ENCODE measurements at places on chromosomes 4 and X.

GRCh38 chr4:1979477-1980196 is 29.1 kb downstream of the NELFA start:
- DNase-seq, result no peak

- DNase-seq, result no peak
Measured at GRCh38 chrX:45351478-45351877, 150.8 kb upstream of the DIPK2B start.

DNA sequence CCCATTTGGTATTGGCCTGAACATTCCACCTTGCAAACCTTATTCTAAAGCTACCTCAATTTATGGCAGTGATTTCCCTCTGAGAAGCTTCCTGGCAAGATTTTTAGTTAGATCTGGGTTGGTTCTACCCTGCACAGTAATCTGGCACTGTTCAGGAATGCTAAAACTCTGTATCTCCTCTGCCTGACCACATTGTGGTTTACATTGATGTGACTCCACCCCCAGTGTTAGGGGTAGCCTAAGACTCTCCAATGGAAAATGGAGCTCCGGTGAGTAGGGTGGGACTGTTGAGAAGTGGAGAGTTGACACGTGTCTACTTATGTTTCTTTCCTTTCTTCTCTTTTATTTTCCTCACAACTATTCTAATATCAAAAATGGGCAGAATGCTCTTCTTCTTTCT is 45.4 kb downstream of the BMPR1B start:
- DNase-seq, result no peak

DNA sequence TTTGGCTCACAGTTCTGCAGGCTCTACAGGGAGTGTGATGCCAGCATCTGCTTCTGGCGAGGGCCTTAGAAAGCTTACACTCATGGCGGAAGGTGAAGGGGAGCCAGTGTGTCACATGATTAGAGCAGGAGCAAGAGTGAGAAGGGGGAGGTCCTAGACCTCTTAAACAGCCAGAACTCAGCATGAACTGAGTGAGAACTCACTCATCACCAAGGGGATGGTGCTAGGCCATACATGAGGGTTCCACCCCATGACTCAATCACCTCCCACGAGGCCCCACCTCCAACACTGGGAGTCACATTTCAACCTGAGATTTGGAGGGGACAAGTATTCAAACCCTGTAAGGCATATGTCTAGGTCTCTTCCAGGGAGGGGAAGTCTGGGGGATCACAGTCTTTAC is 33.4 kb downstream of the SPRY1 start:
- DNase-seq, result no peak

GRCh38 chr4:47469951-47470350 is 6.4 kb upstream of the COMMD8 start:
- DNase-seq, result no peak

DNA sequence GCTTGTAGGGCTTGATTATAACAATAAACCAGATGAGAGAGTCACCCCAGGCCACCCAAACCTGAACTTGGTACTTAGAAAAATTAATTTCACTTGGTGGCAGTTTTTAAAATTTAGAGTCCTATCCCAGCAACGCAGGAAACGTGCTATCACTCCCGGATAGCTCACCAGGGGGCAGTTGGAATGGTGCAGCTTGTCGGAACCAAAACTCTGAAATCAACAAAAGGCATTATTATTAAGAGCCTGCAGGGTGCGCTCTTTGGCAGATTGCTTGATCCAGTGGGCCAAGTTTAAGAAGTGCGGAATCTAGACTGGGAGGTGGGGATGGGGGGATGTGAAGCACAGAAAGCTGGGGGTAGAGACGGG is 2.4 kb downstream of the FRAS1 start:
- no peak for DNase-seq

GRCh38 chrX:139936259-139936658 is 3.4 kb upstream of the ATP11C start:
- no peak for DNase-seq

GRCh38 chr4:103292959-103293358 is 94.8 kb upstream of the CENPE start:
- no peak for DNase-seq

GRCh38 chrX:41558531-41558930 is 111.4 kb downstream of the NYX start:
- DNase-seq, result no peak

GRCh38 chr4:90159193-90159592 is 32.0 kb downstream of the CCSER1 start:
- DNase-seq, result no peak

DNA sequence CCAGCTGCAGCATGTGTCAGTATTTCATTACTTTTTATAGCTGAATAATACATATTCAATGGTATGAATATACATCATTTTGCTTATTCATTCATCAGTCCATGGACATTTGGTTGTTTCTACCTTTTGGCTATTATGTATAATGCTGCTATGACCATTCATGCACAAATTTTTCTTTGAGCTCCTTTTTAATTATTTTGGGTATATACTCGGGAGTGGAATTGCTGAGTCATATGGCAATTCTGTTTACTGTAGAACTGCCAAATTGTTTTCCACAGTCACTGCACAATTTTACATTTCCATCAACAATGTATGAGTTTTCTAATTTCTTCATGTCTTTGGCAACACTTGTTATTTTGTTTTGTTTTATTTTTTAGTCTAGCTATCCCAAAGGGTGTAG is 405.9 kb upstream of the PITX2 start:
- DNase-seq, result no peak

DNA sequence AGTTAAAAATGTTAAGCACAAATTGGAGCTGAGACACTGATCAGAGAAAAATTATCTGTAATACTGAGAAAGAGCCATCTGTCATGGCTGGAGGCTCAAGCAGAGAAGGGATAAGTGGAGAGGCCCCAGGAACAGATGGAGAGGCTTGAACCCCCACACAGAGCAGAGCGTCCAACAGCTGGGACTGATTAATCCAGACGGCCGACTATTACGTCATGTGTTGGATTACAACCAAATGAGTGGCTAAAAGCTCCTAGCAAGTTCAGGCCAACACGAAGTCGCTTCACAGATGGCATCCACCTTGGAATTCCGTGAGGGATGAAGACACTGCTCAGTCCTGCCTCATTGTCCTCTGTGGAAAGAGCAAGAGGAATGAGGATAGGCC is 57.7 kb upstream of the ATXN3L start:
- DNase-seq, result no peak

DNA sequence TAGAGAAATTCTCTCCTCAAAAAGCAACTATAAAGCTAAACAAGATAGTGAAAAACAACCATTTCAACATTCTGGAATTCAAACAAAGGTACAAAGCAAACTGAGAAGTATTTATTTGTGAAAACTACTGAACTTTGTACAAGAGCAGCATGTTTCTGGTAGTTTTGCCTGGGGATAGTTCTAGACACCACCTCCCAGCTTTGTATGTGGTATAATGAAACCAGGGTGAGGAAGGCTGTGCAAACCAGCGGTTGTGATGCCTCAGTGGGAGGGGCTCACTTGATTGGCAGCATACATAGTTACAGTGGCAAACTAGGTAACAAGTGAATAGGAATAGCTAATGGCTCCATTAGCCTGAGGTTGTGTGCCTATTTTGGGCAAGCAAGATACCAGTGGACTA is 18.6 kb upstream of the FRMD7 start:
- no peak for DNase-seq

DNA sequence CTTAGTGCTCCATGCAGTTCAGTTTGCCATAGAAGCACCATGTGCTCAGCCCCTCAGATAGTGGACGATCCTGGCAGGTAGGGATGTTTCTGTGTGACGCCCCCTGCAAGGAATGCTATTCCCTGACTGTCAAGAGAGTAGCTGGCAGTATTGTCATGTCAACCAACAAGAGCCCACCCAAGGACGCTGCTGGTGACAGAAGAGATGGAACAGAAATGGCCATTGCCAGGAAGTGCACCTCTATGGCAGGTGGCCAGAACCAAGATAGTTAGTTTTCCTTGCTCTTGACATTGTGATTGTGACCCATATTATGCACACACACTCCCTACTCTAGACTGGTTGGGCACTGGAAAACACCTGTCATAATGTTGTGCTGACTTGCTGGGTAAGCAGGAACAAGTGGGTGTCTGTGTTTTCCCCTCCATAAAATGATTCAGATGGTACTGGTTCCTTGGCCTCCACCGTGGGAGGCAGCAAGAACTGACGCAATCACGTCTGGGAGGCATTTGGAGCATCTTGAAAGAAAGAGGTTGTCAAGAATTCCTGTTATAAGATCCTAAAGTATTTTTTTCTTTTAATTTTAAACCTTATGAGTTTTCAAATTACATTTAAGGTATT is 507.9 kb downstream of the MID1IP1 start:
- peak; percentile 27 for DNase-seq

DNA sequence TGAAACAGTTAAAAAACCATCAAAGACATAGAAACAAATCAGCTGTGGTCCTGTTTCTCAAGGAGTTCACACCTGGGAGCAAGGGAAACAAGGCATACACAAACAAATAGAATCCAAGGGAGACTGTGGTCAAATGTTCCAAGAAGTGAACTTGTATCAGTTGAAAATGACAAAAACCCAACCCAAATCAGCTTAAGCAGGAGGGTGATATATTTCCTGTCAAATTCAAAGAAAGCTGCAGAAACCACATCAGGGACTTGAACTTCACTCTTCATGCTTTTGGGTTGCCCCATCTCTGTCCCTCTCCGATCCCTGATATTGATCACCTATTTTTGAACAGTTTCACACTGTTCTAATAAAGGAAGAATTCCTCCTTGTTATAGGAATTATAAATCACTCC is 148.6 kb upstream of the FMR1 start:
- DNase-seq, result no peak

DNA sequence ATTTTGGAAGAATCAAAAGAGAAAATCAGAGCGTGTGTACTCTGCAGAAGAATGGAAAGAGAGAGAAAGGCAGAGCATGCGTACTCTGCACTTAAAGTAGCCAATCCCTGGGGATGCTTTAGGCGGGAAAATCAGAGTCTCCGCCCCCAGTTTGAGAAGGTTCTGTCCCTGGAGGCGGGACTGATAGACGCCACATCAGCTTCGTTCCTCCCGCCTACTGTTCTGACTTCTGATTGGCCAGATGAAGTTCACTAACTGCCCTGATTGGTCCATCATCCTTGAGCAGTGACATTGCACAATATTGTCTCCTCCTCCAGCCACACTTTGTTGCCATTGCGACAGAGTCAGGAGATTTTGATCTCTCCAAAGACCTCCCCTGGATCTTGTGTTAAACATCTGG is 23.8 kb downstream of the SSX1 start:
- no peak for DNase-seq

- DNase-seq, result no peak
Measured at GRCh38 chr4:145566086-145566708, 53.0 kb upstream of the MMAA start.

Measured in T-helper 22 cell (primary cell).